ENCODE measurements at places on chromosomes 2 and 18.

GRCh38 chr2:143252138-143252907 is 123.1 kb downstream of the ARHGAP15 start:
- DNase-seq: no peak

GRCh38 chr2:100822587-100823248 is 2.8 kb downstream of the NPAS2 start:
- no peak for DNase-seq

- DNase-seq: no peak
Measured at GRCh38 chr2:239429473-239430350, 28.9 kb upstream of the HDAC4 start.

- no peak for DNase-seq
Measured at GRCh38 chr2:217902379-217903141, 100.2 kb downstream of the TNS1 start.

- no peak for DNase-seq
Measured at GRCh38 chr2:98458667-98459380, 14.2 kb downstream of the INPP4A start.

All from stimulated activated CD4-positive, alpha-beta T cell treated with anti-CD3 and anti-CD28 coated beads, Interleukin-2, amount 100 ng/mL, for 48 hours (primary cell).